ENCODE measurements at places on chromosomes 16 and 17.

GRCh38 chr17:38355251-38355650, 3.6 kb downstream of the SOCS7 start:
- DNase-seq = no peak

DNA sequence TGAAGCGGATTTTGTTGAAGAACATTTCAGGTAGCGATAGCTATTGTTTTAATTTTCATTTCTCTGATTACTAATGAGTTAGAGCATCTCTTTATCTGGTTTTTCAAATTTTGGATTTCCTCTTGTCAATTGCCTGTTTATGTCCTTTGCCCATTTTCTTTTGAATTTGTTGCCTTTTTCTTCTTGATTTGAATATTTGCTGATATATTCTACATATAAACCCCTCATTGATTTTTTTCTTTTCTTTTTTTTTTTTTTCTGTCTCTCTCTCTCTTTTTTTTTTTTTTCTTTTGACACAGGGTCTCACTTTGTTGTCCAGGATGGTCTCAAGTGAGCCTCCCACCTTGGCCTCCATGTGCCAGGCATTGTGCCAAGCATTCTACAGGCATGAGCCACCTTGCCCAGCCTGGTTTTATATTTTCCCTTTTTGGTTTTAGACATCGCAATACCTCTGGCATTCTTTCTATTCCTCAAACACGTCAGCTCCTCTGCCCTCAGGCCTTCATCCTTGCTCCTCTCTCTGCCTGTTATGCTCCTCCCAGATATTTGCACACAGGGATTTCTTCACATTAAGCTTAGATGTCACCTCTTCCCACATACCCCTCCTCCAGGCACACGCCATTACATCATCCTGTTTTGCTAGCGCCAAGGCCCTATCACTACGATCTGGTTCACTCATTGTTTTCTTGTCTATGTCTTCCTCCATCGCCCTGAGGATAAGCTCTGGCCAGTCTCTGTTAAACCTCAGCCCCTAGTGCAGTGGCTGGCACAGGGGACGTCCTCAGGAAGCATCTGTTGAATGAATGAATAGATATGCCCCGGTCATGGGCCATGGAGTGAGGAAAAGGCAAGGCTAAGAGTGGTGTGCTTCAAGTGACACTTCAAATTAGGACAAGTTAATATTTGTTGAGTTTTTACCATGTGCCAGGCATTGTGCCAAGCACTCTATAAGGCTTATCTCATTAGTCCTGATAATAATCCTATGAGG, 8.6 kb downstream of the SARM1 start:
- DNase-seq = no peak

DNA sequence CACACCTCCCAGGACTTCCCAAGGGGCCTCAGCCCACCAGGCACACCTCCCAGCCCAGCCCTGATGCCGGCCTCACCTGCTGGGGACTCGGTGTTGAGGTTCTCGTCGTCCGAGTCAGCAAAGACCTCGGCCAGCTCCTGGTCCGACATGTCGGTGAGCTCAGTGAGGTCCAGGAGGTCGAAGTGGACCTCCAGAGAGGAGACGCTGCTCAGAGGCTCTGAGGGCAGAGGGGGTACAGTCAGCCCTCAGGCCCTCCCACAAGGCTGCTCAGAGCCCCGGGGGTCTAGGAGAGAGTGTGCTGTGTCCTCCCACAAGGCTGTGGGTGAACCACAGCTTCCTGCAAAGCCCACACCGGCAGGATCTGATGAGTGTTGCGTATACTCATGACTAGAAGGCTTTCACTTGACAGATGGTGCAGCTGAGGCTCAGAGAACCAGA, 10.5 kb downstream of the DBNDD1 start:
- DNase-seq = no peak

- DNase-seq = no peak
Observed at GRCh38 chr16:75584108-75584507, 17.9 kb downstream of the GABARAPL2 start.

- DNase-seq = no peak
Observed at GRCh38 chr17:38705803-38706504, 881 bp downstream of the MLLT6 start.

- no peak for DNase-seq
Observed at GRCh38 chr17:75428543-75429469, 23.3 kb upstream of the GRB2 start.

- no peak for DNase-seq
Observed at GRCh38 chr17:10127819-10128425, 70.5 kb downstream of the GAS7 start.

DNA sequence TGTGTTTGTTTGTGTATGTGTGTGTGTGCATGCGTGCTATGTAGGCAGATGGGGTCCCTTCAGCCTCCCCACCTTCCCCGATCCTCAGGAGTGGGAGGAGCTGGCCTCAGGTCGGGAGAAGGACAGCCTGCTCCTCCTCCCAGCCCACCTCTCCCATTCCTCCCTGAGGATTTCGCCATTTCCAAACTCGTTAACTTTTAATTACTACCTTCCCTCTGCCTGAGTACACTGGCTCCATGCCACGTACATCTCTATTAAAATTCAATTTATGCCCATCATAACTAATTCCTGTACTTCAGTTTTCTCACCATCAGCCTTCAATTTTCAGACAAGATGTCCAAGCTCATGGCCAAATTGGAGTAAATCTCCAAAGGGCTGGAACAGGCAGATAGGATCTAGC, 148.6 kb downstream of the SDK2 start:
- no peak for DNase-seq

- DNase-seq = no peak
Observed at GRCh38 chr17:71709271-71709890, 411.4 kb upstream of the SOX9 start.

DNA sequence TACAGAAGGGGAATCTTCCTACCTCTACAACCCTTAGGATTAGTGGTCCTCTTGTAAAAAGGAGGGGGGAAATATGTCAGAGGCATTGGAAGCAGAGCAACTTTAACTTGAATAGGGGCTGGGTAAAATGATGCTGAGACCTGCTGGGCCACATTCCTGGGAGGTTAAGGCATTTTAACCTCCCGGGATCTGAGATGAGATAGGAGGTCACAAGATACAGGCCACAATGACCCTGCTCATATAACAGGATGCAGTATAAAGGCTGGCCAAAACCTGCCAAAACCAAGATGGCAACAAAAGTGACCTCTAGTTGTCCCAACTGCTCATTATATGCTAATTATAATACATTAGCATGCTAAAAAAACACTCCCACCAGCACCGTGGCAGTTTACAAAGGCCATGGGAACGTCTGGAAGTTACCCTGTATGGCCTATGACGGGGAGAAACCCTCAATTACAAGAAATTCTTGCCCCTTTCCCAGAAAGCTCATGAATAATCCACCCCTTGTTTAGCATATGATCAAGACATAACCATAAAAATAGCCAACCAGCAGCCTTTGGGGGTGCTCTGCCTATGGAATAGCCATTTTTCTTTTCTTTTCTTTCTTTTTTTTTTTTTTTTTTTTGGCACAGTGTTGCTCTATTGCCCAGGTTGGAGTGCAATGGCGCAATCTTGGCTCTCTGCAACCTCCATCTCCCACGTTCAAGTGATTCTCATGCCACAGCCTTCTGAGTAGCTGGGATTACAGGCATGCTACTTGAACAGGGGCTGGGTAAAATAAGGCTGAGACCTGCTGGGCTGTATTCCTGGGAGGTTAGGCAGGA, 6.2 kb upstream of the C1QTNF1 start:
- DNase-seq = no peak

DNA sequence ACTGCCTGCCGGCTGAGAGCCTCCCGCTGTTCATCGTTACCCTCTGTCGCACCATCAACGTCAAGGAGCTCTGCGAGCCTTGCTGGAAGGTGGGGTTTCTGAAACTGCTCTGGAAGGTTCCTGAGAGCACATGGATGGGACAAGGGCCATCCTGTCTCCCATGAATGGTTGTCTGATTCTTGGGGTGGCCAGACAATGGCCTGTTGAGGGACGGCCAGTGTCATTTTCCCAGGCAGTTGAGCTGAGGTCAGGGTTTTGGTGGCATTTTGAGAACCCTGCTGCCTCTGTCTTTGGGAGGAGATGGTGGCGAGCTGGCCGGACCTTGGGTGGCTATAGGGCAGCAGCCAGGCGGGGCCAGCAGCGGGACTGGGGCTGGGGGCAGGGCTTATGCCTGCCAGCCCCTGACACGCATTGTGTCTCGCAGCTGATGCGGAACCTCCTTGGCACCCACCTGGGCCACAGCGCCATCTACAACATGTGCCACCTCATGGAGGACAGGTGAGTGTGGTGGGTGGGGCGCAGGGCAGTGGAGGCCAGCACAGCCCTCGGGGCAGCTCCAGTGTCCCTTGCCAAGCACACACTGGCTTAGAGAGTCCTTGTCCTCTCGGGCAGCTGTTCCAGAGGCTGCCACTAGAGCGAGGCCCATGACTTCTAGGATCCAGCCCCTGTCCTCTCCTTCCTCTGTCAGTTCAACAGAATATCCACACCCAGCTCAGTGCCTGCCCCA, 9.1 kb downstream of the TSC2 start:
- DNase-seq = no peak

- peak; percentile 59 for DNase-seq
Observed at GRCh38 chr17:77696721-77697460, 261.6 kb upstream of the TNRC6C start.

DNA sequence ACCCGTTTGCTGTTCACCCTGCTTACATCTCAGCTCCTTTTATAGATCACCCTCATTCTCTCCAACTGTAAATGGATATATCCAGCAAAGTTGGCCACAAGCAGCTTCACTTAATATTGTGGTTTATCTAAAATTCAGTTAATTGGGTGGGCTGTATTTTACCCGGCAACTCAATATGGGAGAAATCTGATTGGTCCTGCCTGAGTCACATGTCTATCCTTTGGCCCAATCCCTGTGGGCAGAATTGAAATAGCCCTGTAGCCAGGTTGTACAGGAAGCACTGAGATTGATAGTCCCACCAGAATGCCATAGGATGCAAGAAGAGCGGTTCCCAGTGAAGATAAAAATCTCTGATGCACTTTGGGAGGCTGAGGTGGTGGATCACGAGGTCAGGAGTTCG, 73.2 kb downstream of the AIPL1 start:
- DNase-seq = no peak

DNA sequence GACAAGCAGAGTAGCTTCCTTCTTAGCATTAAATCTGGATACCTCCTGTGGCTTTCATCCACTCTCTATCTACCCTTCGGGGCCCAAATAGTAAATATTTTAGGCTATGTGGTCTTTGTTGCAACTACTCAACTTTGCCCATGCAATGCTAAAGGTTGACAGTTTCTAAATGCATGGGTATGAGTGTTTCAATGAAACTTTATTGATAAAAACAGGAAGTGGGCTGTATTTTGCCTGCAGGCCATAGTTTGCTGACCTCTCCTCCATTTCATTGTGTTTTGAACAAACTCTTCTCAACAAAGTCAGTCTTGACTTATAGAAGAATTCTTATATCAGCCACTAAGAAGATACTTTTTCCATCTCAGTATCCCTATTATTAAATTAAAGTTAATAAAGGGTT, 34.1 kb downstream of the ACSM2A start:
- DNase-seq = no peak

- DNase-seq = no peak
Observed at GRCh38 chr17:48928876-48929811, 15.5 kb downstream of the SNF8 start.

- DNase-seq = no peak
Observed at GRCh38 chr17:44894642-44895041, 4.6 kb downstream of the EFTUD2 start.

- no peak for DNase-seq
Observed at GRCh38 chr17:62629556-62630364, 2.3 kb downstream of the MRC2 start.

DNA sequence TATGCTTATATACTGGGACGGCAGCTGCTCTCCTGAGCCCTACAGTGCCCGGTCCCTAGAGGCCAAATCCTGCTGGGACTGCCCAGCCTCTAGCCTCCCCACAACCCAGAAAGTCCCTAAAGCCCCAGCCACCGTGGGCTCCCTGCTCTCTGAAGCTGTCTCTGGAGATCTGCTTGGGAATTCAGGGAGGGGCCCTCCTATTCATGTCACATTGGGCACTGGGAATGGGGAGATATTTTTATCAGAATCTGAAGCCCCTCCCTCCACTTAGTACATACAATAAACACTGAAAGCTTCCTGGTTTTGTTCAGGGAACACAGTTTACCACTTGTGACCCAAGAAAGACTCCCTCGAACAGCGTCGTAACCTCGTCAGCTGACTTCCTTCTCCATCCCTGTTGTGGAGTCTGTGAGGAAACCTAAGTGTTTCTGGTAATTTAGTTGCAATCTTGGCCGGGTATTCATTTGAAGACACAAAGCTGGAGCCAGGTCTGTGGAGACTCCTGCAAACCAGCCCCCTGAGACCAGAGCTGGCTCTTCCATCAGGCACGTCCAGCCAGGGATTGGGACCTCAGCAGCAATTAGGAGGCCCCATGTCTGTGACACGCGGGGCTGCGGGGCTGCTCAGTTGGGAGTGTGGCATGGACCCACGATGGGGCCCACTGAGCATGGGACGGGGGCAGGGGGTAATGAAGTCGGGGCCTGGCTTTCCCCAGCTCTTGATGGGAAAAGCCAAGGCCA, 38.5 kb downstream of the PGS1 start:
- DNase-seq = no peak

DNA sequence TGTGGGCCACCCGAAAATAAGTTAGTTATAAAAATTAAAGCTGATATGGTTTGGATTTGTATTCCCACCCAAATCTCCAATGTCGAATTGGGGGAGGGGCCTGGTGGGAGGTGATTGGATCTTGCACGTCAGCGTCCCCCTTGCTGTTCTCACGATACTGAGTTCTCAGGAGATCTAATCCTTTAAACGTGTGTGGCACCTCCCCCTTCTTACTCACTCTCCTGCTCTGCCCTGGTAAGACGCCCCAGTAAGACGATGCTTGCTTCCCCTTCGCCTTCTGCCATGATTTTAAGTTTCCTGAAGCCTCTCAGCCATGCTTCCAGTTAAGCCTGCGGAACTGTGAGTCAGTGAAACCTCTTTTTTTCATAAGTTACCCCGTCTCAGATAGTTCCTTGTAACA, 35.4 kb downstream of the SYCE1L start:
- no peak for DNase-seq

DNA sequence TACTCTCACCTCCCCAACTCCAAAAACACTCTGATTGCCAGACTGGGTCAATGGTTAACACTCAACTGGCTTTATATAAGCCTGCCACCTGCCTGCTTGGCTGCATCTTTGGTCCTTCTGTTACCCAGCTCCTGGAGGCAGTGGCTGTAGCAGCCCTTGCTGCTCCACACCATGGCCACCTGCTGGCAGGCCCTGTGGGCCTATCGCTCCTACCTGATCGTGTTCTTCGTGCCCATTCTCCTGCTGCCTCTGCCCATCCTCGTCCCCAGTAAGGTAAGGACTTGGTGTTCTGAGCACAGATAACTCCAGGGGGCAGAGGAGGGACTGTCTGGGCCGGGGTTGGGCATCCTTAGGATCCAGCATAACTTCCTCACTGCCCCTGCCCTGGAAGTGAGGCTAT, at the start of gene SLC13A2:
SLC13A2 (plus strand) TSS at position 103 of the 400 bp plus-strand sequence; CDS start at position 172, 69 bp downstream.
- no peak for DNase-seq

DNA sequence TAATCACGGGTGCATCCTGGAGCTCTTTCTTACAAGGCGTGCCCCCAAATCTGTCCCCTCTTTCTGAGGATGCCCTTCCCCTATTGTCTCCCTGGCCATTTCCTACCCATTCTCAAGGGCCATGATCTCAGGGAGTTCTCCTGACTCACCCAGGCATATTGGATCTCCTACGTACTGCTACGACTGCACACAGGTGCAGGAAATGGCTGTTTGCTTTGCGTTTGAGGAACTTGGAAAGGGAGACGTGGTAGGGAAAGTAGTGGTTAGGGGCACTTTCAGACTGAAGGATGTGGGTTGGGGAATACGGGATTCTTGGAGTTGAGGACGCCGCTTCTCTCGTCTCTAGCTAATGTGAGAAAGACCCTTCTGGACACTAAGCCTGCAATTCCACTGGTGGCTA, 18.7 kb upstream of the MEOX1 start:
- DNase-seq = no peak
